ENCODE measurements at places on chromosomes 16 and 17. TPM values are rescaled to one million over a fixed set of nuclear protein-coding genes. Genes with fewer than 3 reads are reported as not detected.

Gene ZNF624
- total RNA-seq = 3.4 TPM

Gene OR3A3
- total RNA-seq = not detected

Gene GID4
- total RNA-seq = 7.6 TPM

Gene POLR3K
- 3.6 TPM for total RNA-seq

Gene SLC35G6
- total RNA-seq = not detected

Gene KCNAB3
- 0.41 TPM for total RNA-seq

Gene SPNS2
- 1.4 TPM for total RNA-seq

Gene TMEM238L
- not detected for total RNA-seq

Gene SOCS7
- total RNA-seq = 18.5 TPM

Gene DBF4B
- 5.1 TPM for total RNA-seq

Gene CD79B
- total RNA-seq = 3.3 TPM

Gene NPIPA3
- 6.0 TPM for total RNA-seq

Gene RPL26
- total RNA-seq = 1,576 TPM

Gene CACNG1
- total RNA-seq = 2.5 TPM

Gene KCNJ2
- total RNA-seq = 3.6 TPM

Gene AANAT
- not detected for total RNA-seq

All from adrenal gland (tissue), 19 donors.